Erythroblast (primary cell): ENCODE measurements at places on chromosomes 1 and 21.

- DNase-seq: no peak
These were observed 21.6 kb downstream of the TNN start for GRCh38 chr1:175089136-175089718.

GRCh38 chr1:65514041-65514440 lies 93.6 kb downstream of the LEPR start:
- DNase-seq: no peak

- no peak for DNase-seq
These were observed 409.6 kb upstream of the PKN2 start for GRCh38 chr1:88274431-88274830.

DNA sequence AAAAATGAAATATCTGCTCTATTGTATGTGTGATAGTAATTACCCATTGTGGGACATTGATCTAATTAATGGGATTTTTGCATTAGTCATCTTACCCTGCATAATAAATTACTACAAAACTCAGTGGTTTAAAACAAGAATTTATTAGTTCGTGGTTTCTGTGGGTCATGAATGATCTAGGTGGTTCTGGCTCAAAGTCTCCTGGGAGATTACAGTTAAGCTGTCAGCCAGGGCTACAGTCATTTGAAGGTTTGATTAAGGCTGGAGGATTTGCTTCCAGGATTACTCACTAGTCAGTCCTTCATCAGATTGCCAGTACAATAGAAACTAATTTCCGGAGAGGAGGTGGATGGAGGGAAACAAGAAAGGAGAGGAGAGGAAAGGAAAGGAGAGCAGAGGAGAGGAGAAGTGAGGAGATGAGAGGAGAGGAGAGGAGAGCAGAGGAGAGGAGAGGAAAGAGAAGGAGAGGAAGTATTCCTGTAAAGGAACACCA lies 60.4 kb upstream of the TNFSF4 start:
- DNase-seq: no peak

DNA sequence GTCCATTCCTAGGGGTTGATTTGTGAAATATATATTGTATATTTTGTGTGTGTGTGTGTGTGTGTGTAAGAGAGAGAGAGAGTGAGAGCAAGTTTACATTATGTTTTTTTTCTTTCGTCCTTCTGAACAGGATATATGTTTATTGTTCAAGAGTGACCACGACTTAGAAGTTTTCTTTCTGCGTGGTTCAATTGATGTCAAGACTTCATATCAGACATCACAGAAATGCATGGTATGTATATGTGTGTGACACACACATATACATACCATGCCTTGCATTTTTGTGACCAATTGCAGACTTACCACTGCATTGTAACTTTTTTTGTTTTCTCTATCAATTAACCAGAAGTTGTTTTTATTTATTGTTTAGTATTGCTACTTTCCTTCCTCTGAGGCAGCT lies 2.5 kb downstream of the RASAL2 start:
- DNase-seq: no peak

DNA sequence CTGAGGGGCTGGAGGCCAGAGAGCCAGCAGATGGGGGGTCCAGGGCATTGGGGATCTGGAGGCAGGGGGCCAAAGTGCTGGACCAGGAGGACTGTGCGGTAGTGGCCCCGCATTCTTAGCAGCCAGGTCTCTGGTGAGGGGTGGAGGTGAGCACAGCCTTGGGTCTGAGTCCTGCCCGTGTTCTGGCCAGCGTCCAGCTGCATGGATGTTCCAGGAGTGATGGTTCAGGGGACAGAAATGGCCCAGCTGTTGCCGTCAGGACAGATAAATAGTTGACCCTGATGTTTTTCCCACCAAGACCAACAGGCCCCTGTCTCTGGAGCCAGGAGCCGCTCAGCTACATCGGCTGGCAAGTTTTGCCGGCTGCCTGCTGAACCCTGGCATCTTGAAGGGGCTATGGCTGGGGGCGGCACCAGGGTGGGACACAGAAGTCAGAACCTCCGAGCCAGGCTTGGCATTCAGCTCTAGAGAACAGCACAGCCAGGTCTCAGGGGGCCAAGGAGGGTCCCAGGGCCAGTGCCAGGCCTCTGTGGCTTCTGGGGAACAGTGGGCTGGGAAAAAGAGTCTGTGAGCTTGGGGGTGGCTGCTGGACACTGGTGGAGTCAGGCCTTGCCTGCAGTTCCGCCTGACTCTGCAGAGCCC lies 19.4 kb upstream of the TTC34 start:
- DNase-seq: no peak

DNA sequence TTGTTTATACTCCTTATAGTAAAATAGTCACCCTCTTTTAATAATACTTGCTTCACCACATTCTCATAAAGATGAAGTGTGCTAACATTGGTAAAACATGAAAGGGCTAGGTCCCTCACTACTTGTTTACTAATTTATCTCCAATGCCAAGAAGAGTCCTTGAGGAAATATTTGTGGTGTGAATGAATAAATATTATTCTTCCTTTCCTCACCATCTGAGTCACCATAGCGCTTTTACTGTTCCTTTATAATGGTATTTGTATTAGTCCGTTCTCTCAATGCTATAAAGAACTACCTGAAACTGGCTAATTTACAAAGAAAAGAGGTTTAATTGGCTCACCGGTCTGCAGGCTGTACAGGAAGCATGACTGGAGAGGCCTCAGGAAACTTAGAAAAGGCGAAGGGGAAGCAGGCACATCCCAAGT lies 222.8 kb upstream of the ZRANB2 start:
- DNase-seq: no peak

- DNase-seq: no peak
These were observed 84.3 kb downstream of the PIK3CD start for GRCh38 chr1:9735800-9736199.
